Eye (tissue), 1 donor: ENCODE measurements at places on chromosomes 12 and 14.

- no peak for DNase-seq
Measured at GRCh38 chr14:80483331-80483730, 272.0 kb upstream of the DIO2 start.

DNA sequence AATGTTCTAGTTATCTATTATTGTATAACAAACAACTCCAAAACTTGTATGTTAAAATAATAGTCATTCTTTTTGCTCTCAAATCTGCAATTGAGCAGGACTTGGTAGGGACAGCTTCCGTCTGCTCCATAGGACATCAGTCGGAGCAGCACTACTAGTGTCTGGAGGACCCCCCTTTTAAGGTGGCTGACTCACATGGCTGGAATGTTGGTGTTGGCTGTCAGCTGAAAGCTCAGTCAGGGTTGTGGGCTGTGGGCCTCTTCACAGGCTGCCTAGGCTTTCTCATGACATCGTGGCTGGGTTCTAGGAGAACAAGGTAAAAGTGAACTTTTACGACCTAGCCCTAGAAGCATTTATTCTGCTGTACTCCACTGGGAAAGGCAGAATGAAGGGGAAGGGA is 160.6 kb downstream of the ANO4 start:
- no peak for DNase-seq

- DNase-seq: no peak
Measured at GRCh38 chr12:62731055-62731820, 203.7 kb downstream of the PPM1H start.

DNA sequence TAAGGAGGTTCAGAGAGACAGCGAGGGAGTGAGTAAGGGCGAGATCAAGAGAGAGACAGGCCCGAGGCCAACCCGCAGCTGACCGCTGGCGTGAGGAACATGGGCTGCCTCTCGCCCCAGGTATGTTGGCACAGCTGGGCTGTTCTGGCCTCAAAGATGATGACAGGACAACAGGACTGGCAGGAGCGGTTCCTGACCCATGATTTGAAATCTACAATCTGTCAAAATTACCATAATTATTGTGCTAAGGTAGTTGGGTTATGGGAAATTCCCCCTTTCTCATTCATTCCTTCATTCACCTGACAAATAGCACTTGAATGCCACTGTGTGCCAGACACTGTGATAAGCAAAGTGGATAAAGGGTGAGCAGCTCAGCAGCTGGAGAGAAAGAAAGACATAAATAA is 5.1 kb upstream of the ENDOU start:
- no peak for DNase-seq

DNA sequence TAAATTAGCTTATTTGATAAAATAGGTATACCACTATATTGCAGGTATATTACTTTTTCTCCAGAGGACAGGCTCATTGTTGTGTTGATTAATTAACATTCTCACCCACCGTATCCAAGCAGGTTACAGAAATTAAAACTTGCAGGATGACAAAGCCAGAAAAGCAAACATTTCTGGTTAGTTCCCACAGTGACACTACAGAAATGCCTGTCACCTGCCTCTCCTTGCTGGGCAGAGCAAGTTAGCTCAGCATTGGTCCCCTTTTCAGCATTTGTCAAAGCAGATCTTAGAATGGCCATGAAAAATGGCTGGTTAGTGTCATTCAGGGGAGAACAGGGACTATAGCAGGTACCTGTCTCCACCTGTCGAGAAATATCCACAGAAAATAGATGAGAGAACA is 38.8 kb downstream of the RMST start:
- DNase-seq: no peak

DNA sequence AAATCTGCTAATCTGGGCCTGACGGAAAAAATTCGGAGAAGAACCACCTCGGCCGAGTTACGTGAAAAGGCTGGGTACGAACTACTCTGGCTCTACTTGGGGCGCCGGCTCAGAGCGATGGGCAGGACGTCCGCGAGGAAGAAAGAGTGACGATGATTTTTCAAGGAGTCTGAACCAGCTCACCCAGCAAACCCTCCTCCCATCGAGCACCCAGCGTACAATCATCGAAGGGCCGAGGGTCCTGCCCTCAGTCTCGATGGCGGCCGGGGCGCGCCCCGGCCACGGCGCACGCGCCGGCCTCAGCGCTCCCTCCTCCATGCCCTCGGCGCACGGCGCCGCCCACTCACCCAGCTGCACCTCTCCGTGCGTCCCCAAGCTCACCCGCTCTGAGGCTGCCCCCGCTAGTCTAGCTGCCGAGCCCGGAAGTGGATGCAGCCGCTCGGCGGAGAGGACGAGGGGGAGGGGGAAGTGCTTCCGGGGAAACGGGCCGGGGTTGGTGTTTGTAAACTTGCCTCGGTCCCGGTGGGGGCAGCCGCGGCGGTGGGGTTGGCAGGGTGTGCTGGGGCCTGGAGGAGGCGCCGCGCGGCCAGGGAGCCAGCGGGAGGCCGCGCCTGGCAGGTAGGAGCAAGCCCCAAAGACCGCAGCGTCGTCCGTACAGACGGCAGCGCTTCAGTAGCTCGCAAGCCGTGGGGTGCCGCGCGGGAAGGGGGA is at the start of the genes CSAD and ZNF740:
Gene CSAD (minus strand): TSS at position 706 of the 711 bp plus-strand sequence. CDS start 7,455 bp downstream, outside the sequence.
Gene ZNF740 (plus strand): TSS at position 503 of the 711 bp plus-strand sequence. CDS start 1,262 bp downstream, outside the sequence.
- peak; percentile 99 for DNase-seq

GRCh38 chr12:93592641-93593406 is 20.3 kb downstream of the SOCS2 start:
- DNase-seq: no peak

- no peak for DNase-seq
Measured at GRCh38 chr14:81286574-81287370, 66.0 kb upstream of the GTF2A1 start.
